ENCODE measurements at places on chromosomes 5 and 9. TPM values are rescaled to one million over a fixed set of nuclear protein-coding genes. Genes with fewer than 3 reads are reported as not detected.

DNA sequence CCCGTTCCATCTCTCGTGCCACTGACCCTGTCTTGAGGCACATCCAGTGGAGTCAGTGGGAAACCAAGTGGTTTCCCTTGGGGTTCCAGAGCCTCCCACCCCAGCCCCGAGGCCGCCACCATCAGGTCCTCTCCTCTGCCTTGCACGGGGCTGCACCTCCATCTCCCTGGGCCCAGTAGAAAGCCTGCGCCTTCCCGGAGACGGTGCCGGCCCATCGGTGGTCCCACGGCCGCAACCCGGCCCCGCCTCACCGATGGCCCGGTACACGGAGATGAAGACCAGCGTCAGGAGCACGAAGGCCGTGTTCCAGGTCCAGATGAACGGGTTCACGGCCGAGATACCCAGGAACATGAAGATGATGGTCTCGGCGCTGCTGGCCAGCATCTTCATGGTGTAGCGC lies 40.0 kb downstream of the EXOC3 start:
- H3K27me3 ChIP-seq: peaks cover 4% of the 10 kb centered on the region
- H3K27ac ChIP-seq: no peak overlapping the region
- no peak for DNase-seq
- H3K4me1 ChIP-seq: no peaks in the 10 kb centered on the region

DNA sequence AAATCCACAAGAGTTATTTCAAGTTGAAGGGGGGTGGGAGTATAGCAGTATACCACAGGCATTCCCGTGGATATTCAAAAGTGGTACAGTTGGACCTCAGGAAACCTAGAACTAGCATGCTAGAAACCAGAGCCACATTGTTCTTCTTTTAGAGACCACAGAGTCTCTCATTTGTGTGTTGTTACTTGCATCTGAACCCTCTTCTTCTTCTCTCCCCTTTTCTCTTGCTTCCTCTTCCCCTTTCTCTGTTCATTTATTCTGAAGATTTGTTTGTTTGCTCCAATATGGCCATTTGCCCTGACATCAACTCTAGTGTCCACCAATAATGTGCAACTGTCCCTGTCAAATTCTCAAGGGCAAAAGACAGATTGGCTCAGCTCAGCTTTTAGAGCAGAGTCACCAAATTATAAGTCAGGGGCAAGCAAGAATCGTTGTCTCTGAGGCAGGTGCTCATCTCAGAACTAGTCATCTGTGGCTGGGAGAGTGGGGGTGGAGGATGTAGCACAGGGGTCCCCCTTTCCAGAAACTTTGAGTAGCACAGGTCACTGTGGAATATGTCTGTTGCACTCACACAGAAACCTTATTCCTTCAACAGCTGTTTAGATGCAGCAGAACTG lies 321.1 kb downstream of the ARRDC3 start:
- H3K4me3 ChIP-seq: no peak overlapping the region
- H3K4me1 ChIP-seq: no peaks in the 10 kb centered on the region
- no peak for DNase-seq

DNA sequence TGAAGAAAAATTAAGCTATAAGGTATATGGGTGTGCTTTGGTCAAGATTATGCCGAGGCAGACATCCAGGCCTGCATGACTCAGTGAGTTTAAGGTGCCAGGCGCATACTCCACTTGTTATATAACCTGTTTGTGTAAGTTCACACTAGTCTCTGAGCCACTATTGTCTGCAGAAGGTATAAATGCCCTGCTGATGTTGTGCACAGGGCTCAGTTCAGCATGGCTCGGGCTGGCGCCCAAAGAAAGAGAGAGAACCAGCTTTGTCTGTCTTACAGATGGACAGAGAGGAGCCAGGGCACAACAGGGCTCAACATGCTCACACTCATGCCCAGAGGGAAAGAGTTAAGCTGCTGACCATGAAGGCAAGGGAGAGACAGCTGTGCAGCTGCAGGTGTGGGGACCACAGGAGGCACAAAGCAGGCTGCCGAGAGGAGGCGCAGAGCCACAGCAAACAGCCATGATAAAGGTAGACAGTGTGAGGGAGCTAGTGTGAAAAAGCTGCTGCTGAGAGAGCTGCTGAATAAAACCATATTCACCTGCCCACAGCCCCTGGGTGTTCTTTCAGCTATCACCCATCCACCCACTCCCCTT lies 1587.6 kb upstream of the C9orf72 start:
- no peaks in the 10 kb centered on the region for H3K36me3 ChIP-seq
- no peaks in the 10 kb centered on the region for H3K4me1 ChIP-seq
- no peaks in the 10 kb centered on the region for H3K27me3 ChIP-seq
- no peak for DNase-seq
- no peak overlapping the region for H3K27ac ChIP-seq

DNA sequence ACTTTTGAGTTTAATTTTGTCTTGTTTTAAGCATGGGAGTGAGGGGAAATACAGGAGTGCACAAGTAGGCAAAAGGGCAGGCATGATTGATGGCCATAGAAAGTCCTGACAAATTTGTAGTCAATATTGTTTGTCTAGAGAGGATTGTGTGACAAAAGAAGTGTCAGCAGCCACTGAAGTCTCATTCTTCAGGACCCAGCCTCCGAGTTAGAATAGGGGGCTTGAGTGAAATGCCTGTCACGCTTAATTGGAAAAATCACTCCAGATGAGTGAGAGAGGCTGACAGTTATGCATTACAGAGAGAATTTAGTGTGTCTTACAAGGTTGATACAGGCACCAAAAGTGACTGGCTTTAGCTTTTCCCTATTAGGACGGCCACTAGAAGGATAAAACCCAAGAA lies 81.9 kb upstream of the RPS23 start:
- H3K27me3 ChIP-seq: no peaks in the 10 kb centered on the region
- no peak for DNase-seq
- H3K4me3 ChIP-seq: no peak overlapping the region
- no peaks in the 10 kb centered on the region for H3K36me3 ChIP-seq
- peaks cover 2% of the 10 kb centered on the region for H3K4me1 ChIP-seq
- no peak overlapping the region for H3K27ac ChIP-seq

DNA sequence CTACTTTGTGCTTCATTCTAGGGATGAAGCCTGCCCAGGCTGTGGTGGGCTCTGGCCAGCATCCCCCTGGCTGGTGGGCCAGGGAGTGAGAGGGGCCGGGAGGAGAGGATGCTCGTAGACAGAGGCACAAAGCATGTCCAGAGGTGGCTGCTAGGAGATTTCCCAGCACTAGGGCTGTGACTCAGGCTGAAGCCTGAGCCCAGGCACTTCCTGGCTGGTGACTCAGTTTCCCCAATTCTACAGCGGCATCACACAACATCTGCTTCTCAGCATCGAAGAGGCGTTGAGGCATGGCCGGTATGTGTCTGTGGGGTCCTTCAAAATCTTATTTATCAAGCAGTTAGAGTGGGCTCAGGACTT lies 55.6 kb downstream of the DUSP1 start:
- H3K27ac ChIP-seq: no peak overlapping the region
- no peak overlapping the region for H3K4me3 ChIP-seq
- no peaks in the 10 kb centered on the region for H3K4me1 ChIP-seq
- no peaks in the 10 kb centered on the region for H3K36me3 ChIP-seq

DNA sequence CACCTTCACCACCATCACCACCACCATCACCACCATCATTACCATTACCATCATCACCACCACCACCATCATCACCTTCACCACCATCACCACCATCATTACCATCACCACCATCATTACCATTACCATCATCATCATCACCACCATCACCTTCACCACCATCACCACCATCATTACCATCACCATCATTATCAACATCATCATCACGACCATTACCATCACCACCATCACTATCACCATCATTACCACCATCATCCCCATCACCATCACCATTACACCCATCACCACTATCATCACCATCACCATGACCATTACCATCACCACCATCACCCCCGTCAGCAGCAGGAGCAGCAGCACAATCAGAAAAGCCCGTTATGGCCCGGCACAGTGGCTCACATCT lies 89.1 kb downstream of the STK10 start:
- no peak for DNase-seq
- H3K4me1 ChIP-seq: no peaks in the 10 kb centered on the region
- no peak overlapping the region for H3K4me3 ChIP-seq
- H3K27me3 ChIP-seq: no peaks in the 10 kb centered on the region
- peaks cover 2% of the 10 kb centered on the region for H3K36me3 ChIP-seq

DNA sequence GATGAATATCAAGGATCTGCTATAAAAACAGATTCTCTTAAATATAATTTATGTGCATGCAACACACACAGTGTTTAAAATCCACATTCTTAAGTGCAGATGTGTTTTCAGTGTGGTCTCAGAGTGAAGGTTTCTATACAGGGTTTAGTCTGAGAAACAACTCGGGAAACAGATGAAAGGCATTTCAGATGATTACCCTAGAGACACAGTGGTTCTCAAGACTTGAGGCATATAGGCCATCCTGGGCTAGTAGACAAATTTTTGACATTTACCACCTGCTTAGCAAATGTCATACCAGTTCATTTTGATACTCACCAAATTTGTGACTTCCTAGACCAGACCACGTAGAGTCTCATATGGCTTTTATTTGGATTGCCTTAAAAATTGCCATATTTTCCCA lies 216.5 kb downstream of the ARL15 start:
- no peaks in the 10 kb centered on the region for H3K4me1 ChIP-seq
- no peak overlapping the region for H3K4me3 ChIP-seq
- H3K36me3 ChIP-seq: no peaks in the 10 kb centered on the region
- DNase-seq: no peak
- H3K27ac ChIP-seq: no peak overlapping the region
- no peaks in the 10 kb centered on the region for H3K27me3 ChIP-seq

DNA sequence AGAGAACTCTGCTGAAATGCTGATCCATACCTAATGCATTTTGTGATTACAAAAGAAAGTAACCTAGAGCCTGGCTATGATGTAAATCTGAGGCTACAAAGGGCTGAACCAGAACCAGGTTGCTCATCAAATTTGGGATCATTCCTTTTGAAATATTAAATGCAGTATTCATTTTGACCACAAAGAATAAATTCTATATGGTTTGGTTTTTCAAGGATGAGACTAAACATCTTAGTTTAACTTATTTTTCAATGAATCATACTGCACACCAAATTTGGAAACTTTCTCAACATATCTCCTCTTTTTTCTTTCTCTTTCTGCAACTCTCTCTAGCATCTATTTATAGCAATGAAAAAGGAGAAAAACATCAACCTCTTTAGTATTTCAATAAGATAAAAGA lies 46.5 kb downstream of the CEMIP2 start:
- H3K27ac ChIP-seq: no peak overlapping the region
- H3K36me3 ChIP-seq: peaks cover 11% of the 10 kb centered on the region
- H3K27me3 ChIP-seq: no peaks in the 10 kb centered on the region
- H3K4me1 ChIP-seq: no peaks in the 10 kb centered on the region
- DNase-seq: no peak

- no peak overlapping the region for H3K4me3 ChIP-seq
- peak; percentile 57 for DNase-seq
- H3K27me3 ChIP-seq: no peaks in the 10 kb centered on the region
- no peak overlapping the region for H3K27ac ChIP-seq
These were observed 139.1 kb upstream of the MAP3K1 start for GRCh38 chr5:56676091-56676768.

DNA sequence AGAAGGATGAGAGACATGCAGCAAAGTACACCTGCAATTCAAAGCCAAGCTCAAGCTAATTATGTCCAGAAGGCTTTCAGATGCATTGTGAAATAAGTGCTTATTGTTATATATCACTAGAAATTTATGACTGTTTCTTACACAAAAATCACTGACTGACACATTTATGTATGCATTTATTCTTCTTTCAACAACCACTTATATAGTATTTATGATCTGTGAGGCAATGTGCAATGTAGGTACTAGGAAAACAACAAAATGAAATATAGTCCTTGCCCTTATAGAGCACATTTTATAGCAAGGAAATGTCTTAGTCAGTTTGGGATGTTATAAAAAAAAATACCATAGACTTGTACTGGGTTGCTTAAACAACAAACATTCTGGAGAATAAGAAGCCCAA lies 167.6 kb downstream of the YIPF5 start:
- no peak overlapping the region for H3K4me3 ChIP-seq
- H3K4me1 ChIP-seq: no peaks in the 10 kb centered on the region
- no peaks in the 10 kb centered on the region for H3K36me3 ChIP-seq
- no peak for DNase-seq

TRIM41 gene
- polyA plus RNA-seq: 25.0 TPM

DNA sequence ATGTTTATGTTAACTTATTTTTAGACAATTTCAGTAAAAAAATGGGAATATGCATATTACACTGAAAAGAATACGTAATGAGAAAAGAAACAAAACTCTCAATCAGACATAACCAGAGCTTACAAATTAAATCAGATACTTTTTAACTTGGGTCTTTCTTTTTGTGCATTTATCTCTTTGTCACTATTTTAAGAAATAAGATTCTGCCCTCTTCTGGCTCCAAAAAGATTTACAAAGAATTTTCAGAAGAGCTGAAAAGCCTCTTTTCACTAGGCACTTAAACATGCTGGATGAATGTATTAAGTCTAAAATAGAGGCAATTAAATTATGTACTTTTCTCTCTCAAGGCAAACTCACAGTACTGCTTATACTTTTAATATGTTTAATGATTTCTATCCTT lies 55.5 kb downstream of the CEP120 start:
- H3K4me1 ChIP-seq: no peaks in the 10 kb centered on the region
- no peaks in the 10 kb centered on the region for H3K36me3 ChIP-seq
- H3K27me3 ChIP-seq: no peaks in the 10 kb centered on the region
- no peak for DNase-seq
- H3K27ac ChIP-seq: no peak overlapping the region

DNA sequence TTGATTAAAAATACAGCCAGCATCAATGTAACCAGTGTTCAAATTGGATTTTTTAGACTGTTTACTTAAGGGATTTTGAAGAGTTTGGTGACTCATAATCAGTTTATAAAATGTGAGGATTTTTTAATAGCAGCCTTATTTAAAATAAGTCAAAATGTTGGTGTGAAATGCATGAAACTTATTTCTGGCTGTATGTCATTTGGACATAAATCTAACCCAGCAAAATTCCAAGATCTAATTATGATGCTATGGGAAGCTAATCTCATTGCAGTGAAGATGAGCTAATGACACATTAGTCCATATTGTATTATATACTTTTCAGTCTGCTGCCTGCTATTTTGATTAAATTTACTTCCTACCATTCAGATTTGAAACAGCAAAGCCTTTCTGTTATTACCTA lies 140.3 kb downstream of the AOPEP start:
- no peaks in the 10 kb centered on the region for H3K27me3 ChIP-seq
- H3K4me3 ChIP-seq: no peak overlapping the region
- H3K4me1 ChIP-seq: peaks cover 5% of the 10 kb centered on the region
- no peak for DNase-seq
- H3K36me3 ChIP-seq: no peaks in the 10 kb centered on the region
- H3K27ac ChIP-seq: no peak overlapping the region

FAM153A gene
- polyA plus RNA-seq: not detected

DNA sequence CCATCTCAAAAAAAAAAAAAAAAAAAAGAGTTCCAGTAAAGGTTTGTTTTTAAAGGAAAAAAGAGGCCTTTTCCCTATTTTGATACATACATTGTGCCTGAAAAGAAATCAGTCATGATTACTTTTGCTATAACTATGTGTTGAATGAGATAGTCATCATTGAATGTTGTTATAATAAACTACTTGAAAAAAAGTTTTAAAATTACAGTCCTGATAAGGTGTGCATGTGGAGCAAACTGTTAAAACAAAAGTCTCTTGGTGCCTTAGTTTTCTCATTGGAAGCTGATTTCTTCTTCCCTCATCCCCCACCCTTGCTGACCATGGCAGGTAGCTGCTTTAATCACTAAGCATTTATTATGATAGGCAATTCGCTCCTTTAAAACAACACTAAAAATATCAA lies 172.3 kb upstream of the TBCA start:
- H3K4me1 ChIP-seq: no peaks in the 10 kb centered on the region
- H3K27me3 ChIP-seq: peaks cover 6% of the 10 kb centered on the region
- H3K36me3 ChIP-seq: no peaks in the 10 kb centered on the region
